ENCODE measurements at places on chromosomes 3 and 15.

GRCh38 chr3:44111482-44111881 is 130.2 kb upstream of the TOPAZ1 start:
- DNase-seq, result no peak

GRCh38 chr15:62950462-62950931 is 92.0 kb upstream of the TPM1 start:
- DNase-seq, result no peak

DNA sequence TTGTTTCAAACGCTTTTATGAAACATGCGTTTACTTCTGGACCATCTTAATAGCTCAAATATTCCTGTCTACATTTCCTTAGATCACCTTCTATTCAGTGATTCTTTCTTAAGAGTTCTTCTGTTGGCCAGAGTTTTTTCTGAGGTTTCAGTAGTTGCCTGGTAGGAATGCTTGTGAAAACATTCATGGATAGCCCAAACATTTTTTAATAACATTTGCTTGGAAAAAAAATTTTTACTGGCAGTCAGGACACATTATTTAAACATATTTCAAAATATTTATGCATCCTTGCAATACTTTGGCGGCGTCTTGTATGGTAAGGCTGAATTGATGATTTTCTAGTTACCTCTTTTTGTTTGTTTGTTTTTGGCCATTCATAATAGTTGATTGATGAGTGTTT is 47.4 kb upstream of the ZBTB20 start:
- DNase-seq, result no peak

- no peak for DNase-seq
Measured at GRCh38 chr3:63029921-63030320, 154.7 kb upstream of the CADPS start.

DNA sequence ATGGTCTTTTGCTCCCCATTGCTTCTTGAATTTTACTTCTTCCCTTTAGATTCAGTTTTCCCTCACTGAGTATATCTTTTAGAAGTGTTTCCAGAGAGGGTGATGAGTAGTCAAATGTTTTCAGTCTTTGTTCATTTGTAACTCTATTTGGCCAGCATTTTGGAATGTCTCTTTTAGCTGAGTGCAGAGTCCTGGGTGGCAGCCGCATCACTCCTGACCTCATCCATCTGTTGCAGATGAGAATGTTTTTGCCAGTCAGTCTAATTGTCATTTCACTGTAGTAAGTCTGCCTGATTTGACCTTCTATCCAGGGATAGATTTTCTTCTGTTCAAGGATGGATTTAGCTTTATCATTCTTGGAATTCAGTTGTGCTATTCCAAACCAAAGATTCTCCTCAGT is 7.3 kb downstream of the SRPRB start:
- no peak for DNase-seq

DNA sequence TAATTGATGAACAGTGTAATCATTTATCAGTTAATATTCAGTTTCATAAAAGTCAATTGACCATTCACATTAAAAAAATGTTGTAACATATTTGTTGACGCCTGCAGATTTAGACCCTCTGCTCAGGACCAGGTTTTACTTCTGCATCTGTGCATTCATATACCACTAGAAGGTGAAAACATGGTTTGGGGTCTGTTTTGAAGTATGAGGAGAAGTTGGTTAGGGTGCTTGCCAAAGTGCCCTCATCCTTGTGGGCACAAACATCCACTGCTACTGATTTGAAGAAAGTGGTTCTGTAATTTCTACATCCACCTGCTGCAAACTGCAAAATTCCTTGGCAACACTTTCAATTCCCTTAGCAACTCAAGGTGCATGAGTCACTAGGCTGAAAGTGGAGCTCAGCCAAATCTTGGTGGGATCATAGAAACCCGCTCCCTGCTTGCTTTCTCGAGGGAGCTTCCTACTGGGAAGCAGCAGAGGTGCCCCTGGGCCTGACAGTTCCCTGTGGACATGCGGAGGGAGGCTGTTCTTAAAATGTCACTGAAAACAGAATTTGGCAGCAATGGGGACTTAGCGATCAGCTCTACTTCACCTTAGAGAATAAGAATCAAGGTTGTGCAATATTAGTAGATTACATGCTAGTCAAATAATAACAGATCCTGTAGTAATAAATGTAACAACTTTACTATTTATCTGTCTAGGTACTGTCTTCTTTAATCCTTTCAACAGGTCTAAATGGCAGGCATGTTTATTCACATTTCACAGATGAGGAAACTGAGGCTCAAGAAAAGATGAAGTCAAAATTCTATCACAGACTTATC is 301.0 kb upstream of the TBL1XR1 start:
- DNase-seq, result no peak

DNA sequence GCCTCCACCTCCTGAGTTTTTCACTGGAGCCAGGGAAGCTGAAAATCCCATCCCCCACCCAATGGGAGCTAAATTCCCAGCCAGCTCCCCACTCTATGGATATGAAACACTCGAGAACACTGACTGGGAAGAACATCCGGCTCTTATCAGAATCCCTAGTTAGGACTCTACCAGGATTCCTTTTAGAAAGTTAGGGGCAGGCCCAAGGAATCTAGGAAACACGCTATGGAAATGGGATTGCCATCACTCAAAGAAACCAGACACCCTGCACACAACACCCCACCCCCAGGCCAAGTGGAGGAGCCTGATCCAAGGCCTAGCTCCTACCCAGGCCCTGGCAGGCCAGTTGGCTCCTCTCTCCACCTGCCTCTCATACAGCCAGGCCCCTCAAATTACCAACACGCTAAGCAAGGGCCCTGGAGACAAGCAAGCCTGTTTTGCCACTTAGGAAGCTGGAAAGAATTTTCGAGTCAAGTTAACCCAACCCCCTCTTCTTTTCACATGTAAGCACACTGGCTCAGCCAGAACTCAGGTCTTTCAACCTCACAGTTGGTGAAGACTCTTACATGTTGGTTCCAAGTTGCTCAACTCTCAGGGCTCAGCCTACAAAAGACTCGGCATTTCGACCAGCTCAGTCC is 75.5 kb downstream of the RBPMS2 start:
- no peak for DNase-seq

DNA sequence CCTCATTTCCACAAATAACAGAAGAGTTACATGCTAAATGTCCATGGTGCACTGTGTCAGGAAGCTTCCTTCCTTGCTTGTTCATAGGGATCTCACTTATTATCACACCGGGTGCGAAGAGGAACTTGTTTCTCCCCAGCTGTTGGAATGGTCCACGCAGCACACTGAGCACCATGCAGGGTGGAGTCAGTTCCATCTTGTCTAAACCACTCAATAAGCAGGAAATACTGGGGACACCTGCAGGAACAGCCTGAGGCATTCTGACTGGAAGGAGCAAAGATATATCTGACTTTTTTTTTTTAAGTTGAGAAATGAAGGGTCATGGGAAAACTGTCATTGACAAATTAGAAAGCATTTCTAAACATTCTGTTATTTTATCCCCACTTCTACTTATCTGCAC is 70.0 kb upstream of the WDR72 start:
- no peak for DNase-seq

DNA sequence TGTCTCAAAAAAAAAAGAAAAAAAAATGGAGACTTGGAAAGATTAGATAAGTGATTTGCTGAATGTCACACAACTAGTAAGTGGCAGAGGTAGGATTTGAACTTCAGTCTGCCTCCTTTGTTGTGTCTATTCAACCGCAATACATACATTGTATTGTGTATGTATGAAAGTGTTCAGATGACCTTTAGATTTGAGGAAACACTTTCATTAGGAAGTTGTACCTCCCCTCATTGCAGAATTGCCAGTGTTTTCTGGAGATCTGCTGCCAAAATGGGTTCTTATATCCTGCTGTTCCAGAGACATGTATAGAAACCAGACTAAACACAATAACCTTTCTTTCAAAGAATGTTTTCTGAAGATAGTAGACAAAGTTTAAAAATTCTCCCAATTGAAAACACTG is 247.4 kb upstream of the TBL1XR1 start:
- no peak for DNase-seq

GRCh38 chr3:136624894-136625815 is 127.0 kb downstream of the STAG1 start:
- DNase-seq, result no peak

GRCh38 chr15:85421116-85421925 is 40.9 kb downstream of the AKAP13 start:
- no peak for DNase-seq

GRCh38 chr15:95087253-95087609 is 855.9 kb downstream of the MCTP2 start:
- no peak for DNase-seq

DNA sequence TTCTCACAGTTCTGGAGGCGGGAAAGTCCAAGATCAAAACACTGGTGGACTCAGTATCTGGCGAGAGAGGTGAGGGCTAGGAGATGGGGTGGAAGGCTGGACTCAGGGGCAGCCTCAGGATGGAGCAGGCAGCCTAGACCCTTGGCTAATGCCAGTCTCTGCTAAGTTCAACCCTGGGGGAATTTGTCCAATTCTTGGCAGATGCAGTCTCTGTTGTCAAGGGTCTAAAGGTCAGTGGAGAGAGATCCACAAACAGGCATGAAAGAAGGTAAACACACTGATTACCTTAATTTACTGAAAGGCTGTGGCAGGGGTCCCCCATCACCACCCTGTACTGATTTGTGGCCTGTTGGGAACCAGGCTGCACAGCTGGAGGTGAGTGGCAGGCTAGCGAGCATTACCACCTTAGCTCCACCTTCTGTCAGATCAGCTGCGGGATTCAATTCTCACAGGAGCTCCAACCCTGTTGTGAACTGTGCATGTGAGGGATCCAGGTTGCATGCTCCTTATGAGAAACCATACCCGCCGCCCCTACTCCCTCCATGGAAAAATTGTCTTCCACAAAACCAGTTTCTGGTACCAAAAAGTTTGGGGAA is 32.5 kb upstream of the RHCG start:
- DNase-seq, result no peak

DNA sequence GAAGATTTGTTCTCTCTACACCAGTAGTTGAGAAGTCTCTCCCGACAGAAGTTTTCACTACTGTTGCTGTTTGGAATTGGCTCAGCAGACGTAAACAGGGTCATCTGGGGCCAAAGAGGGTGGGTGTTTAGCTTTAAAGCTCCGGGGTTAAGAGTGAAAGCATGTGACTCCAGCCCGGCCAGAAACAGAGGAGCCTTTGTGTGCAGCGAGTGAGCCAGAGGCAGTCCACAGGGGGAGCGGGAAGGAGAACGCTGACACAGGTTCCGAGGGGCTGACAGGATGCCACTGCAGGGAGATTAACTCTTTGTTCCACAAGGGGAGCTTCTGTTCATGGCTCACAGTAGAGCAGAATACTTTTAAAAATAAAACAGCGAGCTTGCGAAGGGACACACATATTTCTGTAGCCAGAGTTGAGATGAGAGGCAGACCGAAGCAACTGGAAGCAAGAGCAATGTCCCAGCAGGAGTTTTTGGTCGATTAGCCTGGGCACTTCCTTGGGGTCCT is 26.9 kb downstream of the BMF start:
- no peak for DNase-seq

GRCh38 chr3:52688266-52688665 is 2.4 kb downstream of the GNL3 start:
- DNase-seq, result no peak

DNA sequence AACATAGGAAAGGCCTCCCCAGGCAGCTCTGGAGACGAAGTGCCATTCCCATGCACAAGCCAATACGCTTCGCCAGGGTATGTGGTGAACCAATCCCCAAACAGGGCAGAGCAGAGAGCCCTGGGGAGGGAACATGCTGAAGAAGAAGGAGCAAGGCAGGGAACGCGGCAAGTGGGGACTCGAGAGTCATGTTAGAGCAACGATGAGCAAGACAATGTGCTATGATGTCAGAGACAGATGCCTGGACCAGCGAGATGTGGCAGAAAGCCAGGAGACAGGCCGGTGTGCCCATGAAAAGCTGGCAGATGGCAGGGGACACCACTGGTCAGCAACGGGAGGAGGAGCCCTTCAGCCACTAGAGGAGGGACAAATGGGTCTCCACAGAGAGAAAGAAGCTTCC is 39.6 kb downstream of the NIPA2 start:
- DNase-seq, result no peak

GRCh38 chr3:108234387-108234957 is 12.2 kb upstream of the IFT57 start:
- DNase-seq, result no peak

GRCh38 chr3:187976365-187976900 is 177.5 kb upstream of the LPP start:
- no peak for DNase-seq

DNA sequence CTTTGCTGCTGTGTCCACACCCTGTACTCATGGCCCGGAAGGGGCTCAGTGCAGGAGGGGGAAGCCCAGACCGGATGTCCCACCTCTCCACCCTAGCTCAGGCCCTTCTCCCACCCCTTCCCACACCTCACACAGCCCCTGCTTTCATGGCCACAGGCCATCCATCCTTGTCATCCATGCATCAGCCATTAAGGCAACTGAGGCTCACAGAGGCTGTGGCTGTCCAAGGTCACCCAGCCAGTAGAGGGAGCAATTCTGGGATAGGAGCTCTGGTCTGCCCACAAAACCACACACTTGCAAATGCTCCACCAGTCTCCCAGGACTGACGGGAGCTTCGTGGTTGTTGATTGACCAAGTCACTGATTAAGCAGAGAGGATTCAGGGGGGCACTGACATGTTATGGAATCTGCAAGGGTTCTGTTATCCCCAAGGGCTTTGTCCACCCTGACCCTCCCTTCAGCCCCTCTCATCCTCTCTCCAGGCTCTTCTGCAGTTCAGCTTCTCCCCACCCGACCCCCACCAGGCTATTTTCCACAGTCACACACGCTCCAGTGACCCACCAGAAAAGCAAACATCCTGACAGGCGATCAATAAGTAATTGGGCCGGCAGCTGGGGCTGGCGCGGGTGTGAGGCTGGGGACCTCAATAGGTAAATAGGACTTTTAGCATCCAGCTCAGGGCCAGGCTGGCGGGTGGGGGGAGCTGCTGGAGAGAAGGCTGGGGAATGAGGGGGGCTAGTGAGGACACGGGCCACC is 15.1 kb downstream of the LINGO1 start:
- no peak for DNase-seq

DNA sequence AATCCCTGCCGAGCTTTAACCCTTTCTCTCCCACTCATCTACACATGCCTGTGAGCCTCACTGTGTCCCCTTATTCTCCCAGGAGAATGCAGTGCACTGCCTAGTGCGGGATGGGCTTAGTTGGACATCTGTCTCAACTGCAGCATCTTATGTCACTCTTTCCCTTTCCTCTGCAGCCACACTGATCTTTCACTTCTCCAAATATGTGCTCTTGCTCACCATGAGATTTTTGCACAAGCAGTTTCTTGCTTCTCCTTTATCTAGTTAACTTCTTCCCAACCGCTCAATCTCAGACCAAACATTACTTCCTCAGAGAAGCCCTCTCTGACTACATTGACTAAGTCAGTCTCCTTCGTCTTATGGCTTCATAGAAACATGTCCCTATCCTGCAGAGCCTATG is 292.3 kb downstream of the KBTBD8 start:
- no peak for DNase-seq

Measured in natural killer cell treated with Interleukin-12 subunit alpha and Interleukin-12 subunit beta and Interleukin-15 and Interleukin-18, amount 100 ng/mL, for 72 hours (primary cell).